ENCODE measurements at places on chromosomes 5 and 9.
A peak's percentile ranks its signal among the peaks of the same experiment; 100 is the strongest.

GRCh38 chr5:106858616-106859015, 812.1 kb downstream of the EFNA5 start:
- no peak for DNase-seq

GRCh38 chr5:110377361-110377760, 349.1 kb downstream of the TMEM232 start:
- no peak for DNase-seq

- DNase-seq = no peak
These were observed 72.7 kb downstream of the SEMA4D start for GRCh38 chr9:89425024-89425805.

GRCh38 chr5:137481596-137481995, 17.5 kb downstream of the SPOCK1 start:
- DNase-seq = no peak

DNA sequence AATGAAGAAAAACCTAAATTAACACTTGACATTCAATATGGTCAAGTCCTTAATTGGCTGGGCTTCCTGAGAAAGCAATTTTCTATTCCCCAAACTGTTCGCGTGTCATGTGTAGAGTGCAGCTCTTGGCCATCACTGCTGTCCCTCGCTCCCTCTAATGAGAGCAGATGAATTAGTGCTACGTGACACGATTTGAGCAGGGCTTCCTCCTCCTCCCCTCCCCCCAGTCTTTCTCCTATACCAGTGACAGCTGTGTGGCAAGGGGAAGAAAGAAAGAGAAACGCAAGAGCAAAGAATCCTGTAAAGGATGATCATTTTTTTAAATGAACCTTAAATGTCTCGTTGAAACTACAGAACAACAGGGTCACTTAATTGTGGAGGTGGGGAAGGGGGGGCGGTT, 159.6 kb downstream of the BNC2 start:
- DNase-seq = no peak

GRCh38 chr5:72559866-72560766, 52.9 kb upstream of the ZNF366 start:
- DNase-seq = no peak

DNA sequence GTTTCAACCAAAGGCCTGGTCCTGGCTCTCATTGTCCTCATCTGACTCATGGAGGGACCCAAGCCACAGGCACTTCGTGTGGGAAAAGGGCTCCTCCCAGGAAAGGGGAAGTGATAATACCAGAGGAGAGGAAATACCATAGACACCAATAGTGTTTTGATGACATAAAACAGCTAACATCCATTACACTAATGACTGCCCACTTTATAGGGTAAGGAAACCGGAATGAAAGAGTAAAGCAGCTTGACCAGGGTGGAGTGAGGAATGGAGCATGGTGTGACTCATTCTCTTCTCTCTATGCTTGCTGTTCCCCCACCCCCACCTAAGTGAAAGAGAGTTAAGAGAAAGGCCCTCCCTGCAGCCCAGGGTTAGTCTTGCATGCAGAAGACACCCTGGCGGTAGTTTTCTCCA, 67.4 kb upstream of the HRH2 start:
- no peak for DNase-seq

- DNase-seq = no peak
These were observed 16.6 kb downstream of the TUT7 start for GRCh38 chr9:86337469-86338108.

- no peak for DNase-seq
These were observed 41.9 kb downstream of the SETX start for GRCh38 chr9:132312873-132313272.

- no peak for DNase-seq
These were observed 1075.9 kb downstream of the NR2F1-AS1 start for GRCh38 chr5:92505145-92505544.

GRCh38 chr9:113922160-113922559, 46.1 kb downstream of the ZNF618 start:
- DNase-seq = no peak

DNA sequence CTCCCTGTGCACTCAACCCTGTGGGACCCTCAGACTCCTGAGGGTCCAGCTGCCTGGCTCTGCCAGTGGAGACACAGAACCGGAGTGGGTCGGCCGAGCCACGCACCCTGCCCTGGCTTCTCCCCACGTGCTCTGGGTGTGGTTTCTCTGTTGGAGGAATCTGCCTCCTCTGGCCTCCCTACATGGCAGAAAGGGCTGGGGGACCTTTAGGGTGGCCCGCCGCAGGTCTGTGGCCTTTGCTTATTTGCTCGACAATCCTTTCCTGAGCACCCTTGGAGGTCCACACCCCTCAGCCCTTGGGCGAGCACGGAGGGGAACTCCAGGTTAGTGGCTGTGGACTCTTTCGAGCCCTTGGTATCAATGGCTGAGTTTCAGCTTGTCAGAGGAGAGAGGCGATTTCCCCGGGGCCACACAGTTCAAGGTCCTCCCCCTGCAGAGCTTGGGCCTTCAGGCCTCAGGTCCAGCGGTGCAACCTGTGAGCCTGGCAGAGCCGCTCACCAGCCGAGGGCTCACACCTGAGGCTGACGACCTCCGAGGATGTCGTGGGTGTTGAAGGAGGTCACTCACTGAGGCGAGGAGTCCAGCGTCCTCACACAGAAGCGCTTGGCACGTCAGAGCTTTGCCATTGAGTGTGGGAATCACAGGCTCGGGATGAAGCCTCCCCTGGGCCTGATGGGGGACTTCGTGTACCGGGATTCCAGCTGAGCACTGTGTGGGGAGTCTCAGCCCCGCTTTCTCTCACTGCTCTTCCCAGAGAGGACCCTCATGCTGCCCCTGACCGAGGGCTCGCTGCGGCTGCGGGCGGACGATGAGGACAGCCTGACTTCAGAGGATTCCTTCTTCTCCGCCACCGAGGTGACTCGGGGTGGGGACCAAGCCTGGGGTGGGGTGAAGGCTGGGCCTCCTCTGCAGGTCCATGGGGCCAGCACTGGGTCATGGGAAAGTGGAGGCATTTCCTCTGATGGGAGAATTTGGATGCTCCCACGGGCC, 20.8 kb upstream of the DOLPP1 start:
- DNase-seq = no peak

GRCh38 chr5:137115152-137115551, 384.0 kb downstream of the SPOCK1 start:
- no peak for DNase-seq

DNA sequence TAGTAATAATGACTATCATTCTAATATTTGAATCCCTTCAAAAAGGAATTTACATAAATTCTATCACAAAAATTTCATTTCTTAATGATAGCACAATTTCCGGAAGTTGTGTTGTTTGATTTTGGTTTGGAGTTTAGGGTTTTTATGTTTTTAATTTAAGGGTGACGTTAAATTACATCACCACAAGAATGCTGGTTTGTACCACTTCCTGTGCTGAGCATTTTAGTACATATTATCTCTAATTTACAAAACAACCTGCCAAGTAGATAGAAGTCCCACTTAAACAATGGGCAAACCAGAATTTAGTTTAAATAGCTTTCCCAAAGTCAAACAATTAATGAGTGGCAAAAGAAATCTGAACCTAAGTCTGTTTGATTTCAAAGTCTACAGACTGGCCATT, 63.4 kb downstream of the DENND1A start:
- peak; percentile 22 for DNase-seq

- DNase-seq = peak; percentile 22
These were observed 204.4 kb upstream of the CDH10 start for GRCh38 chr5:24849210-24849609.

DNA sequence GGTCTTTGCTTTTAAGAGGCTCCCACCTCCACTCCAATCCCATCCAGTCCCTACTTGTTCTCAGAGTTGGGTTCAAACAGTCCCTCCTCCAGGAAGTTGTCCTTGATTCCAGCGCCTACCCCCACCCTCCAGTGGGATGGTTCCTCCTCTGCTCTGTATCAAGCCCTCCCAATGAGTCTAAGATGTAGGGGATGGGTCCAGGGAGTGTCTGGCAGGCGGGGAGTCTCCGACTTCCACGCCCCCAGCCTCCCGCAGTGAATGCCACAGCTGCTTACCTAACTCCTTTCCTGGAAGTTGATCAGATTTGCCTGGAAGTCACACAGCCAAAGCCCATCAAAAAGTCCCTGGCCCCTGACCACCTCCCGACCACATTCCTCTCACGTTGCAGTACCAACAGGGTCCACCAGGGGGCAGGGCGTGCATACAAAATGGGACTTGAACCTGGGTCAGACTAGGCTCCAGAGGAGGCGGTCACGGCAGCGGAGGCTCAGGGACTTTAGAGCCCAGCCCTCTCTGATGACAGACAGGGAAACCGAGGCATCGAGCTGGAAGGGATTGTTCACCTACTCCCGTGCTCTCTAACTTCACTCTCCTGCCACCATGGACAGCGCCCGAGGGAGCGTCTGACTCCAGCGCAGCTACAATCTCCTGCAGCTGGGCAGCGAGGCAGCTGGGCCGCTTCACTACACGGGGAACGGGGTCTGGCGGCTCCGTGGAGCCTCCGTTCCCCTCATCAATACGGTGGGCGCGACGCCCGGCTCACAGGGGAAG, 25.0 kb upstream of the TDRD7 start:
- no peak for DNase-seq

GRCh38 chr9:136273244-136273865, 27.7 kb upstream of the QSOX2 start:
- no peak for DNase-seq

DNA sequence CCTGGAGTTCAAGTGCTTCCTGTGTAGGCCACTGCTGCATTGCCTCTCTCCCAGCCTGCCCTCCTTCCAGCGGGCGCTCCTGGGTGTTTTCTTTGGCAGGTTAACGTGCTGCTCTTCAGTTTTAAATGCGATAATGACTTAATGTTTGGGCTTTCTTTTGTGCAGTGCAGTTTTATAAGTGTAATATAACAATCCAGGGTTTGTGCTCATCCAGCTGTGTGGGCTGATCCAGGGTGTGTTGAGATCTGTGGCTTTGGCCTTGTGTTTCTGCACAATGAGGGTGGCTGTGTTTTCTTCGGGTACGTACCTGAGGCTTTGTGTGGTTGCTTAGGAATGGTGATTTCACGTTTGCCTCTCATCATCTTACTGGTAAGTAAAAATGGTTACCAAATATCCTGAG, 50.6 kb downstream of the PCSK5 start:
- DNase-seq = no peak

DNA sequence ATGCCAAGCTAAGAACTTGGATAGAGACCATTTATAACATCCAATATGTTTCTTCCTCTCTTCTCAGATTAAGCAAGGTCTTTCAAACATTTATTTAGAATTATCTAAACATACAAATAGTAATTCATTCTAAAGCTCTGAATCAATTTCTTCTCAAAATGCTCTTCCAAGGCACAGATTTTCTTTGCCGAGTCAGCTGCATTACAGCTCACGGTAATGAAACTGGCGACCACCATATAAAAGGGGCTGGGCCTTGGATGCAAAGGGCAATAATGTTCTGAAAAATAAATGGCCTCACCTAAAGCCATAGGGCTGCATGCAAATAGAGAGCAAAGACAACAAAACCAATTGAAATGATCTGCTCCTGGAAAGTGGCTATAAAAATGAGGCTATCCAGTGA, 63.8 kb downstream of the MED27 start:
- no peak for DNase-seq

DNA sequence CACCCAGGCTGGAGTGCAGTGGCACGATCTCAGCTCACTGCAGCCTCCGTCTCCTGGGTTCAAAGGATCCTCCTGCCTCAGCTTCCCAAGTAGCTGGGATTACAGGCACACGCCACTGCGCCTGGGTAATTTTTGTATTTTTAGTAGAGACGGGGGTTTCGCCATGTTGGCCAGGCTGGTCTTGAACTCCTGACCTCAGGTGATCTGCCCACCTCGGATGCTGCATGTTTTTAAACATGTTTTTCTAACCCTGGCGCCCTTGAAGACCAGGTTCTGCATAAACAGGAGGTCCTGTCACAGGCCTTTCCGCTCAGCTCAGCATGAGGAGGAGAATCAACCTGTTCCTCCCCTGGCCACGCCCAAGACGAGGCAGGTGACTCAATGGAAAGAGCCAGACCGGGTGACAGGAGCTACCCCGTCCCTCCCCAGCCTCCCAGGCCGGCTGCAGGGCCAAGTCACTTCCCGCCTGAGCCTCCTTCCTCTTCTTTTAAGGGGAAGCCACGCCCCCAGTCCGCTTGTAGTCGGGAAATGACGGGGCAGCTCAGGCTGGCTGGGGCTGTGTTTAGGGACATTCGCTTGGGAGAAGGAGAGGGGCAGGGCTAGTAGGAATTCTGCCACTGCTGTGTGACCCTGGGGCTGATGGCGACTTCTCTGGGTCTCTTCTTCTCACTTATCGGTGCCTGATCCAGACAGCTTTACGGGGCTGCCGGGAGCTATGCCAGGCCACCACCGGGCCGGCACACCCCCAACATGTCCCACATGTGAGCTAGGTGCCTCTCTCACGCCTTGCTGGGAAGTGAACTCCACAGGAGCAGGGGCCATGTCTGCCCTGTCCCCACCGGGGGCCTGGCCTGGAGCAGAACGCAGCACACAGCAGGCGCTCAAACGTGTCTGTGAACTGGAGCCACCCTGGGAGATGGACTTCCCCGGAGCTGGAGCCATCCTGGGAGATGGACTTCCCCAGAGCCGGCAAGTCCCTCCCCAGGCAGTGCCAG, 6.1 kb downstream of the NOTCH1 start:
- DNase-seq = no peak

- DNase-seq = no peak
These were observed 109.2 kb upstream of the SMIM23 start for GRCh38 chr5:171676286-171676944.

DNA sequence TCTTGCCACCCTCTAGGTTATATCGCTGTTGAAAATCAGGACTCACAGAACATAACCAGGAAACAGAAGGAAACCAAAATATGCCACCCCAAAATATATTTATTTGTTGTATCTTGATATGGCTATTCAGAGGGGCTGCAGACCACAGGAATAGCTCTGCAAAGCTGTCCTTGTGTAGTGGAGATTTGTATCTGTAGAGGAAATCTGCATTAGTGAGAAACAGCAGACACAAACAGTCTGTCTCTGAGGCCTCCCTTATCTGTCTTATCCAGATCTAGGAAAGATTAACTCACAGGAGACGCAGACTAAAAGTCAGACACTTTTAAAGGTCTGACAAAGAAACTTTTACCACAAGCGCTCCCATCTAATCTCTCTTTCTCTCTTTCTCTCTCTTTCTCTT, 54.1 kb upstream of the CEMIP2 start:
- DNase-seq = no peak

DNA sequence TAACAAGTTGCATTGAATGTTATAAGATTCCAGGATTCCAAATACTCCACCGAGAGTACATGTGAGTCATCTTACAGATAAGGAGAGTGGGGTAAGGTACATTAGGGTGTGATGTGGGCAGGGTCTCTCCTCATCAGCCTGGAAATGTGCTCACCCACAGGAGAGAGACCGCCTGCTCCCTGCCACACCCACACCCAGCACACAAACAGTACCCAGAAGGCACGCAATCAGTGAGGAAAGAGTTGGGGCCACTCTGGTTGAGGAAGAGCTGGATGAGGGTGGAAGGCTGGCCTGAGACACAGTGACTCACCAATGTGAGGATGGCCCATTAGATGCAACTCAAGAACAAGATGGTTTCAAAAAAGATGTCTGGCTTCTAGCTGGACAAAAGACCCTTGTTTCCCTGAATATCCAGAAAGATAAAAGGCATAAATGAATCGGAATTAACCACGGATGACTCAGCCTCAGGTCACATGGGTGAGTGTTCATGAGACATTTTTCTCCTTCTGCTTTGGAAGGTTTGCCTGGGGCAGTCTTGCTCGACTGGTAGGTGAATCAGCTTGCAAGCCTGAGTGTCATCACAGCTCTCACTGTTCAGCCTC, 51.1 kb upstream of the LHFPL2 start:
- no peak for DNase-seq

- no peak for DNase-seq
These were observed 8.4 kb upstream of the TOR1B start for GRCh38 chr9:129794549-129794948.

- no peak for DNase-seq
These were observed 360.1 kb downstream of the KDM4C start for GRCh38 chr9:7117676-7118561.

- no peak for DNase-seq
These were observed 2369.4 kb upstream of the ACO1 start for GRCh38 chr9:30015073-30015472.
